ENCODE measurements at places on chromosomes 7 and 10. TPM values are rescaled to one million over a fixed set of nuclear protein-coding genes. Genes with fewer than 3 reads are reported as not detected.
A peak's percentile ranks its signal among the peaks of the same experiment; 100 is the strongest.

DNA sequence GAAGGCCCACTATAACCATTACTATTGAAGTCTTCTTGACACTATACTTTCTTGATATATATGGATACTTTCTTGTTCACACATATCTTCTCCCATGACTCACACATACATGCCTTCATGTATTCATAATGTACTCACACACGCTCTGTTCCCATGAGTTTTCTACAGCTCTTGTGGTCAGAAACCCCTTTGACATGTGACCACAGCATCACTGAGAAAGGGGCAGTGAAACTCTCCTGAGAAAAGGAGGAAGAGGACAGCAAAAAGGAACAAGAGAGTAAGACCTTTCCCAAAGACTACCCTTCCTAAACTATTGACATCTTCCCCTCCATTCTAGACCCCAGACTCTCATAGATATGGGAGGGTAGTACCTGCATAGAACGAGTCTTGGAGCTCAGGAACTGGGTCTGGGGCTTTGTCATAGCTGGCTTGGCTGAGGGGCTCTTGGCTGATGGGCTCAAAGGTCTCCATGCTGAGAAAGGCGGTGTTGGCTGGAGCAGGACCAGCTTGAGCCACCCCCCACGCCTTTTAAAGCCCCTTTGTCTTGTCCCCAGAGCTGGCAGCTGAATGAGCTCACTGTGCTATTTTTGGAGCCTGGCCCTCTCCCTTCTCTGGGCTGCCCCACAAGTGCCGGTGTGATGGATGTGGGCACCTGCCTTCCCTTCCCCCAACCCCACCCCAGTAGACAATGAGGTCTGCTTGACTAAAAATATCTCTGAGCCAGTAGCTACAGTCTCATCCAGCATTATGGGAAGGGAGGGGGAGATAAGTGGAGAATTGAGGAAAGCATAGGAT, 5.1 kb downstream of the SYNPO2L start:
- peak; percentile 87 for DNase-seq

DNA sequence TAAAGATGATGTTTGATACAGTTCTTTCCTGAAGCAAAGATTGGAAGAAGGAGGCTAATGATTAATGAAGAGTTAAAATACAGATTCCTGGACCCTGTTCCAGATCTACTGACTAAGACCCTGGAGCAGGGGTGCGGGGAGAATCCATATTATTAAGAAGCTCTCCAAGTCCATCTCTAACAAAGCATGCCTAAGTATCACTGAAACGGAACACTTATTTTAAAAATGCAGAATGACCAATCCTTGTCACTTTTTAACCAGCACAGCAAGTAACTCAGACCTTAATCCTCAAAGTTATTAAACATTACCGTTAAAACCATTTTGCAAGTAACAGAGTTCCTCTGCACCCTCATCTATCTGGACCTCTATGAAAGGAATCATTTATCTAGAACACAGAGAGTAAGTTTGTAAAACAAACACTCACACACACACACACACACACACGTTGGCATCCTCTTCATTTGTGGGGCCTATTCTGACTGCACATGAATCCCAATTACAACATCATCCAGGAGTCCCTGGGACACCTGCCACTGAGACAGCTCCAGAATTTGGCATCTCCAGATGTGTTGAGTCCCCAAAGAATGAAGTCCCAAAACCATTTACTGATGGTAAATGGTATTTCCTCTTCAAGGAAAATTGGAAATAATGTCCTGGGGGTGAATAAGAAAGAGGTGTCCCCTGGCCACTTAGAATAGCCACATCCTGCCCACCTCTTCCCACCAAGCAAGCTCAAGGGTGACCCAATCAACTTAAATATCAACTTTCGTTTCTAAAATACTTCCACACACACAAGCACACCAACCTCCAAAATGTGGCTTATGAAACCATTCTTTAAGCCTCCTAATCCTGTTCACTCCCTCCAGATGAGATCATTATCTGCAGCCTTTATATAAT, 117.5 kb downstream of the PARD3 start:
- no peak for DNase-seq

DNA sequence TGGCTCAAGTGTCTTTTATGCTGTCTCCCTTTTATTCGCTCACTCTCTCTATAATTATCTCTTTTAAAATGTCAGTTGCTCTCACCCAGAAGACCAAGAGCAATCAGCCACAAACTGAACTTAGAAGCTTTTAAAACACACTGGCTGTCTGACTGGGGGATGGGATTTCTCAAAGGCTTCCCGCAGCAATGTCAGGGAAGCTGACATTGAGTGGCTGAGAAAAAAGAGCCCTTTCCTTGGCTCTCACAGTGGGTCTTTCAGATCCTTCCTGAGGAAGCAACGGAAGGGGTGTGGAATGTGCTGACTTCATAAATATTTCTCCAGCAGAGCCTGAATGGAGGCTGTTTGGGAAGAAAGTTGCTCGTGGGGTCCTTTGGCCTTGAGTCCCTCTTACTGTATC, 445.7 kb upstream of the C7orf33 start:
- no peak for DNase-seq

GRCh38 chr7:153190452-153190851, 430.9 kb downstream of the ACTR3B start:
- no peak for DNase-seq

GRCh38 chr7:33872870-33873269, 32.5 kb upstream of the BMPER start:
- DNase-seq, result peak; percentile 47

DNA sequence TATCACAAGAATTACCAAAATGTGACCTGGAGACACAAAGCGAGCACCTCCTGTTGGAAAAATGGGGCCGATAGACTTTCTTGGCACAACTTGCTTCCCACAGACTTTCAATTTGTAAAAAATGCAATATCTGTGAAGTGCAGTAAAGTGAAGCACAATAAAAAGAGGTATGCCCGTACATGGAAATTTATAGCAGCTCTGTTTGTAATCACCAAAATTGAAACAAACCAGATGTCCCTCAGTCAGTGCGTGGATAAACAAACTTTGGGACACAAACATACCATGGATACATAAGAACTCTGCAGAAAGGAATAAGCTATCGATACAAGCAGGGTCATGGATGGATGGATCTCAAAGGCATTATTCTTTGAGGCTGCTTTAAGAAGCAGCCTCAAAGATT, 33.6 kb downstream of the ARID5B start:
- DNase-seq, result no peak

- no peak for DNase-seq
Measured at GRCh38 chr7:31986878-31987518, 83.2 kb downstream of the PDE1C start.

GRCh38 chr7:15681186-15681585, 5.3 kb downstream of the MEOX2 start:
- DNase-seq, result no peak

GRCh38 chr10:6461961-6462360, 118.1 kb downstream of the PRKCQ start:
- DNase-seq, result no peak

GRCh38 chr7:83791737-83792136, 142.8 kb upstream of the SEMA3E start:
- DNase-seq, result no peak

GRCh38 chr10:69335063-69335587, 56.8 kb downstream of the HK1 start:
- no peak for DNase-seq

DNA sequence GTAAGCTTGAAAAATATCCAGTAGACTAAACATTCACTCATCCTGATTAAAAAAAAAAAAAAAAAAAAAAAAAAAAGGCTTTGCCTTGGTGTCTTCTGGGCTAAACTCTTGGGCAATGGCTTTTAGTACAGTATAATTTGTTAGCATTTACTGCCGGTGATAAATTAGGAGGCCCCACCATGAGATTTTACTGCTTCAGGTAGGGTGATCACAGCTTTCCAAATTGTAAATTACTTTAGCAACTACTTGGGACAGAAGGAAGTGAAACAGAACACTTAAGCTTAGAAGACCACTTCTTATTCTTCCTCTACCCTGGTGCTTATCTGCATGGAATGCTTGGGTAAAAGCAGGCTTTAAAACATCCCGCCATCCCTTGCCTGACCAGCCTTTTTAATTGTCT, 152.1 kb downstream of the HIBADH start:
- DNase-seq, result no peak

DNA sequence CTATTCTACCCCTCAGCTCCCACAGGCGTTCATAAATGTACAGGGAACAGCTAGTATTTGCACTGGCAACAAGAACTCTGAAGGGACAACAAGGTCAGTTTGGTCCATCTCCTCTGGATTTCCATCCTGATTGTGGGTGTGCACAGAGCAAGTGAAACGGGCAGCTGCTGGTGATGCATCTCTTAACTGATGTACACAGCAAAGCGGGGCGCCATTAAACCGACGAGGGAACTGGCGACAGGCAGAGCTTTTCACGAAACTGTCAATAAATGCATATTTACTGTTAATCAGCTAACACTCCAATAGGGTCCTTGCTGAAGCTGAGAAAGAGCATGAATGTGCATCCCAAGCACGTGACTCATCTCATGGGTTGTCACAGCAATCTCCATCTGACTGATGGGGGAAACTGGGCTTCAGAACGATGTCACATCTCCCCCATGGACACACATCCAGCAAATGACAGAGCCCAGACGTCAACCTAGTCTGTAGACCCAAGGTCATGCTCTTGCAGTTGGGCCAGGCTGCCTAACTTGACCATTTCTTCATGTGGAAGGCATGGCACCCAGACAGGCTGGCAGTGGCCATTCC, 54.2 kb downstream of the FAM53B start:
- no peak for DNase-seq

DNA sequence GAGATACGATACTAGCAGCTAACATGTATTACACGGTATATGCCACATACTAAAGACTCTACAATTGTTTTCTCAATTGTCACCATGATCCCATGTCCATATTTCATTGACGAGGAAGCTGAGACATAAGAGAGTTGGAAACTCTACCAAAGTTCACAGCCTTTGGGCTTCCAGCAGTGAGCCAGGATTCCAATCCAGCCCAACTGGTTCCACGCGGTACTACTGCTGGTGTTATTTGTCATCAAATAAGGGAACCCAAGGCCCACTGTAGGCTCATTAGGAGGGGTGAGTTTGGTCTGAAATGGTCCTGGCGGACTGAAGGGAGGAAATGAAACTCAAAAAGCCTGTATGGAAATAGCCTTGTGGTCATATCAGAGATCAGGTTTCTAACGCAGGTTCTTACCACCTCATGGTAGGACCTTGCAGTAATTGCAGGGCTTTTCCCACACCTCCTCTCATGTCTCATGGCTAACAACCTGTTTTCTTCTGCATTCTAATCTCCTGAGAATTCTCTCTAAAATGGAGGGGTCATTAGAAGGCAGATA, 814.6 kb downstream of the LRMDA start:
- DNase-seq, result no peak

DNA sequence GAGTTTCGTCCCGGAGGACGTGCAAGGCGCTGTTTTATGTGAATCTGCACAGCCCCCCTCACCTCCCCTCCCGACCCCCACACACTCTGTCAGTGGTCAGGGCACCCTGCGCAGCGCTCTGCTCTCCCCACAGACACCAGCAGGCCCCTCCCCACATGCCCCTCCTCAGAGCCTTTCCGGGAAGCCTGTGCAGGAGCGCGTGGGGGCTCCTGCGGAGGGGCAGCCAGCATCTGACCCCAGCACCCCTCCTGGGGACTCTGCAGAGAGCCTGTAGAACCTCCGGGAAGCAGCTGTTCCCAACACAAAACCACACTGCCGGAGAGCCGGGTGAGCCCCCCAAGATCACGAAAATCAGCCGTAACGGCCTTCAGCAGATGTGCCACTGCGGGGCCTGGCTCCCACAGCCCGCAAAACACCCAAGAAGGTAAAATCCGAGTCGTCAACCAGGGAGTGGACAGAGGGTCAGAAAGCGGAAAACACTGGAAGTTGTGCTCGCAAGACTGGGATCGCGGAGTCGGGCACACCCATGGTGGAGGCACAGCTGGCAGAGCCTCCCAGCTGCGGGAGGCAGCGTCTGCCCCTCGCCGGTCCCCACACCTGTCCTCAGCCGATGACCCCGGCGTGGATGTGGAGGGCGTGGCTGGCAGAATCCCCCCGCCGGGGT, 53.8 kb upstream of the PDGFA start:
- DNase-seq, result no peak

GSTO2 gene
- 0.38 TPM for total RNA-seq

CYP2C8 gene
- total RNA-seq, result not detected

NAT16 gene
- total RNA-seq, result not detected

GHRHR gene
- not detected for total RNA-seq

APBB1IP gene
- total RNA-seq, result not detected

AKR1C2 gene
- 10.0 TPM for total RNA-seq

LRRD1 gene
- total RNA-seq, result not detected

SPDYE2B gene
- not detected for total RNA-seq

All from LHCN-M2 (cell line).